ENCODE measurements at places on chromosomes 11 and 22.

DNA sequence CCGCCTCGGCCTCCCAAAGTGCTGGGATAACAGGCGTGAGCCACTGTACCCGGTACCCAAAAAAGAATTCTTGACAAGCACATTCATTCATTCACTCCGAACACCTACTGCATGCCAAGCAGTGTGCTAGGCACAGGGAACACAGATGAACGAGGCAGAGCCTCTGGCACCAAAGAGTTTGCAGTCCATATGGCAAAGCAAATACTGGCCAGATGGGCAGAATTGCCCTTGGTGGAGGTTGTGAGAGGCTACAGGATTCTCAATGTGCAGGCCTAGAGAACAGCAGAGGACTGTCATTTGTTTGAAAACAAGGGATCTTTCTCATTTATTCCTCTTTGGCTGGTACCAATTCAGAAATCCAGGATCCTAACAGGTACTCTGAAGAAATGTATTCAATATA, 27.5 kb upstream of the MTCH2 start:
- DNase-seq: no peak

GRCh38 chr11:119763071-119763728, 34.2 kb upstream of the NECTIN1 start:
- DNase-seq: no peak

DNA sequence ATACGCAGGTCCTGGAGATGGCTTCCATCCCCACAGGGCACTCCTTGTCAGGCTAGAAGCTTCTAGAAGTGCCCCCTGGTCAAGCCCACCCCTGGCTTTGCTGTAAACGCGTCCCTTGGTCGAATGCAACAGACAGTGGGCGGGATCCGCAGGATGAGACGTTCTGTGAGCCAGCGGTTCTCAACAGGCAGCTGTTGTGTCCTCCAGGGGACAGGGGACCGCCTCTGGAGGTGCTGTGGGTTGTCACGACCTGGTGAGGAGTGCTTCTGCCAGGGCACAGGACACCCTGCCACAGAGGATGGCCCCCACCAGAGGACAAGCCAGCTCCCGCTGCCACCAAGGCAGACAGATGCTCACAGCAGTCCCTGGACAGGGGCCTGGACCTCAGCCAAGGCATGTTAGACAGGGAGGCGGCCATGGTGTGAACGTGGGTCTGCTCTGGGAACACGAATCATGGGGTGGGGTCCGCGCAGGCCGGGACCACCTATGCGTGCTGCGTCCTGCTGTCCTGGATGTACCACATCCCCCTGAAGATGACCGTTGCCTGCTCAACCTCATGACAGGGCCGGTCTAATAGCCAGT, 11.7 kb downstream of the CRELD2 start:
- peak; percentile 55 for DNase-seq

GRCh38 chr11:17936790-17937189, 76.1 kb downstream of the SERGEF start:
- no peak for DNase-seq

DNA sequence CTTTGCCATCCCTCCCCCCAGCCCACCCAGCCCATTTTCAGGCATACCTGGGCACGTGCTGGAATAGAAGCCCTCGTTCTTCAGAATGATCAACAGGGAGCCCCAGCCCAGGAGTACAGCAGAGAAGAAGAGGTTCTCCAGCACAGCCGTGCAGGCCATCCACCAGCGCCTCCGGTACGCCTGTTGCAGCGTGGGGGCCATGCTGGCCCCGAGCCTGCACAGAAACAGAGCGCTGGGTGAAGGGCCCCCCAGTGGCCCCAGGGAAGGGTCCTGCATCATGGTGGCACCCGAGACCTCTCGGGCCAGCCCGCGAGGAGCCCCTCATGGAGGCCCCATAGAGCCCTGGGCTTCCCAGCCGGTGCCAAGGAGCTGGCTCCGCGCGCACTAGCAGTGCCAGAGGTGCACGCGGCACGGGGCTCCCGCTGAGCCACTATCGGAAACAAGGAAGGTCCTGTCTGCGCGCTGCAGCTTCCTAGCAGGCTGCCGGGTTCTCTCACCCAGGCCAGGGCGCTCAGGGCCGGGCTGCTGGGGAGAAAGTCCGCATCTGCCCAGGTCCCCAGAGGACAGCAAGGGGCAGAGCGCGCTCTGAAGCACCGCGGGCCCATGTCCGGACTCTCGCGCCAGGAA, 1.5 kb downstream of the SLC43A1 start:
- DNase-seq: peak; percentile 53

Measured in ureter (tissue), 1 donor.